ENCODE measurements at places on chromosomes 2 and 18.

DNA sequence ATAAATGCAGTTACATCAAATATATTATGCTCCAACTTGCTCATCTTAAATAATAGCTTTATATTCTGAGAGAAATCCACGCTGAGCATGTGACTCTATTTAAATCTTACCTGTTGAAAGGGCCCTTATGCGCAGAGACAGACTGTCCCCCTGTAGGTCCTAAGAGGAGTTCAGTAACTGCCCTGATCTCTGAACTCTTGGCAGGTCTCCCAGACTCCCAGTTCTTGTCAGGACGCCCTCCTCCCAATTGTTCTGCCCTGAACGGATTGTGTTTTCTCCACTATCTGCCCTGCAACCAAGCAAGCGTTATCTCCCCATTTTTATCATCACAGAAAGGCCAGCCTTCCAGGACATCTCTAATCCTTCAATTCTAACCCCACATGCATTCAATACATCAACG, 954.6 kb downstream of the TSN start:
- DNase-seq: no peak

GRCh38 chr2:133773854-133774653, 205.8 kb upstream of the NCKAP5 start:
- DNase-seq: peak; percentile 31

GRCh38 chr2:27049422-27050280, 1.8 kb upstream of the AGBL5 start:
- DNase-seq: peak; percentile 56

DNA sequence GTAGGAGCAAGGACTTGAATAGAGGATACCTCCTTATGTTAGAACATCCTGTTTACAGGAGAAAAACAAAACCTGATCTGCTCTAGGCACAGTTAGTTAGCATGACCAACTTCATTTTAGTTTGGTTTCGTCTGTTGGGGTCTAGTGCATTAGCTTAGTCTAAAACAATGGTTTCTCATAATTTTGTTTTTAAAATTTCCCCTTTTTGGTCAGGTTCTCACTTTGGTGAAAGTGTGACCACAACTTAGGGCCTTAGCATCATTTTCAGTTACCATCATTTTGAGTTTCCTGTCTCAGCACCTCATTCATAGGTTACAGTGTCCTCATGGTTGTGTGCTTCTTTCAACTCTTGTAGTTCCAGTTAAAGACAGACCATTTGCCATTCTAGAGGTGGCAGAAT, 1277.0 kb upstream of the SLC39A10 start:
- DNase-seq: no peak

DNA sequence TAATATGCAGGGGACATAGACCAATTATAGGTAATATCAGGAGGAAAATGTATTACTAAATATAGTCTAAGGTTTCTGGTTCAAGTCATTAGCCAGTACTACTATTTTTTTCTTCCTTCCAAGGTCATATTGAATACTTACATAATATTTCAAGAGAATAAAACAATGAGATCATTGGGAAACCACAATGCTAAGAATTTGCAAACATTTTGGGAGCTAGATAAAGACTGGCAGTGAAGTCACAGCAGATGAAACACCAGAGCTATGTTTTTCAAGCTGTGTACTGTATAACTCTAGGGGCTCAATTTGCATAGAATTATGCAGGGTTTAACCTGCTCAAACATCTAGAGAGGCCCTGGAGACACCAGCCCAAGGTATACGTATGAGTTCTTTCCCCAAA, 80.5 kb upstream of the KCNH7 start:
- no peak for DNase-seq

DNA sequence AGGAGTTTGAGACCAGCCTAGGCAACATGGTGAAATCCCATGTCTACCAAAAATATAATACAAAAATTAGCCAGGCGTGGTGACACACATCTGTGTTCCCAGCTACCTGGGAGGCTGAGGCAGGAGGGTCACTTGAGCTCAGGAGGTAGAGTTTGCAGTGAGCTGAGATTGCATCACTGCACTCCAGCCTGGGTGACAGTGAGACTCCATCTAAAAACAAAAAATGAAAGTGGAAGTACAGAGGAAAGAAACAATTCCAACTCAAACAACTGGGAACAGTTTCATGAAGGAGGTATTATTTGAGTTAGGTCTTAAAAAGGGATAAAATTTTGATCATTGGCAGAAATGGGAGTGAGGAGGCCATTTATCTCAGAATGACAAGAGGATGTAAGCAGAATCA, 6.3 kb upstream of the RAB1A start:
- no peak for DNase-seq

- no peak for DNase-seq
Measured at GRCh38 chr2:177478029-177478428, 85.5 kb downstream of the AGPS start.

- DNase-seq: no peak
Measured at GRCh38 chr2:61512768-61513398, 25.3 kb downstream of the XPO1 start.

DNA sequence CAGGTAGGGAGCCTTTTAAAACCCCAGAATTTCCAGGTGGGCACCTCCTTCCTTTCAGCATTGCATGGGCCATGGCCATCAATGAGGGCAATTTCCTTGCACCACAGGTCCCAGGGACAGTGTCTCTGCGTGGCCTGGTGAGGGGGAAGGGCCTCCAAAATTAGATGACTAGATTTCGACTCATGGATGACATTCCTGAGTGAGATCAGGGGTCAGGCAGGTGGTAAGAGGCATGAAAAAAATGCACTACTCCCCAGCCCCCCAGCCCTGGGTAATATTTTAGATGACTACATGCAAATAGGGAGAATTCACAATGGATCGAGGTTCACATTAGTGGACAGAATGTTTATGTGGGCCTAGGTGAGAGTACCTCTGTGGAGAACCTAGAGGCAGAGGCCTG, 19.0 kb upstream of the IGFBP5 start:
- DNase-seq: no peak

GRCh38 chr18:45068400-45069094, 387.9 kb downstream of the SETBP1 start:
- DNase-seq: no peak

DNA sequence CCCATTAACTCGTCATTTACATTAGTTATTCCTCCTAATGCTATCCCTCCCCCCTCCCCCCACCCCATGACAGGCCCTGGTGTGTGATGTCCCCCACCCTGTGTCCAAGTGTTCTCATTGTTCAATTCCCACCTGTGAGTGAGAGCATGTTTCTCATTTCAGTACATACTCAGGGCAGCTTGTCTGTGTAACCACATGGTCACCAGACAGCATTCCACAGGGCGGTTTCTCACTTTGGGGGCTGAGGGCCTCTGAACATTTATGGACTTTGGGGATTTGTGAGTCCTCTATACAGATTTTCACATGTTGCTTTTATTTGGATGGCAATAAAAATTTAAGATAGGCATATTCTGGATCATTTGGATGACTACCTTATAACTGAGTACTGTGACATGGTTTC, 84.0 kb downstream of the LYPD6B start:
- DNase-seq: peak; percentile 65

DNA sequence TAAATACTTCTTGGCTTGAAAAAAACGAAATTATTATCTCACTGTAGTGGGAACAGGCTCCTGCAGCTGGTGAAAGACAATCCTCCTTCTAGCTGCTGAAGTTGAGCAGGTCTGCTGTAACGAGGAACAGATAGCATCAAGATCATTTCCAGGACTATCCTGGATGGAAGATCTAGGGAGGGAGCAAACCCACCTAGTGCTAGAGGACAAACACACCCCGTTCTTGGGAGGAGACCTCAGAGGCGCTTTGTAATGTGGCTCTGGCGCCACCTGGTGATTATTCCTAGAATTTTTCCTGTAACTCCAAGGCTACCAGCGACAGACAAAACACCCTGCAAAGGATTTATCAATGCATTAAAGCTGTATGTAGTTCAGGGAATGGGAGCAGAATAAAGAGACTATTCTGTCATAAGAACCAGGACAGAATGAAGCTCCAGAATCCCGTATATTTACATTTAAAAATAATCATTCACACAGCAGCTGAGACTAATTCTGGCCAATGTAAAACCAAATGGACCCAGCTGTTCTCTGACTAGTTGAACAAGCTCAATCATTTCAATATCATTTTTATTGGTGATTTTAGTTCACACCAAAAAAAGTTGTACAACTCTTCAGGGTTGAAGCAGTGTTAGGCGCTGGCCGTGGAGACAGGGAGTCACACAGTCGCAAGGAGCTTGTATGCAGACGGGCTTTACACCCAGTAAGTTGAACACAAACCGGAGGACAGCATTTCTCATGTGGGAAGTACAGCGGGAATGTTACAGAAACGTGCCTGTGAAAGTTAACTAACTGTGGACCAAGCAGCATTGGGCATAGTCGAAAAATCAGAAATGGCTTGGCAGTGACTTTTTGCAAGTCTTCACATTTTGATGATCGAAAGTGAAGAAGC, 290.3 kb downstream of the TRIB2 start:
- DNase-seq: peak; percentile 90

- DNase-seq: peak; percentile 44
Measured at GRCh38 chr2:171706152-171706803, 19.0 kb downstream of the DYNC1I2 start.

GRCh38 chr2:37599688-37600525, 71.5 kb downstream of the CDC42EP3 start:
- DNase-seq: no peak

- DNase-seq: no peak
Measured at GRCh38 chr2:26068602-26069298, 34.9 kb downstream of the RAB10 start.

DNA sequence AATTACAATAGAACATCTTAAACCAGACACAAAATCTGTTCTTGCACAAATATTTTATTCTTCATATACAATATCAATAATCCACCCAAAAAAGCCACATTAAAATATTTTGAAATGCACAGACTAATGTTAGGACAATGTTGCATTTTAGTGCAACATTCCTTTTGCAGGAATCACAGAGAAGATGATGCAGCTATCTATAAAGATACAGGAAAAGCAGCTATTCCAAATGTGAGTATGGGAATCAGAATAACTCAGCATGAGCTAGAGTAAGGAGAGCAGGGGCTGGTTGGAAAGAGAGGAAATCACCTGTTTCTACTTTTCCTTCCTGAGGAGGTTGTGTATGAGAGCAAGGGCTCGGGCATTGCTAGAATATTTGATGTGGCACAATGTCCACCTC, 4.8 kb downstream of the C2orf66 start:
- no peak for DNase-seq

- peak; percentile 33 for DNase-seq
Measured at GRCh38 chr2:86050301-86050700, 55.4 kb downstream of the POLR1A start.

DNA sequence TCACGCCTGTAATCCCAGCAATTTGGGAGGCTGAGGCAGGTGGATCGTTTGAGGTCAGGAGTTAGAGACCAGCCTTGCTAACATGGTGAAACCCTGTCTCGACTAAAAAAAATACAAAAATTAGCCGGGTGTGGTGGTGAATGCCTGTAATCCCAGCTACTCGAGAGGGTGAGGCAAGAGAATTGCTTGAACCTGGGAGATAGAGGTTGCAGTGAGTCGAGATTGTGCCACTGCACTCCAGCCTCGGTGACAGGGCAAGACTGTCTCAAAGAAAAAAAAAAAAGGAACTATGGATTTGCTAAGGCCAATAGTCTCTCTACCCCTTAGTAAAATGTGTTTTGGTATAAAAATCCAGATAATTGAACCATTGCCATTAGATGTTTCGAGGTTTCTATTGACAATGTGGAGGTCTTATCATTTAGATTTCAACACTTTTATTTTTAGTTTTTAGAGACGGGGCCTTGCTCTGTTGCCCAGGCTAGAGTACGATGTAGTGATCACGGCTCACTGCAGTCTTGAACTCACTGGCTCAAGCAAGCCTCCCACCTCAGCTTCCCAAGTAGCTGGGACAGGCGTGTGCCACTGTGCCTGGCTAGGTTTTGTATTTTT, 1.1 kb upstream of the TXNDC2 start:
- DNase-seq: no peak

GRCh38 chr2:28668106-28668814, 83.4 kb upstream of the PPP1CB start:
- DNase-seq: no peak

- DNase-seq: no peak
Measured at GRCh38 chr2:20541651-20542050, 94.8 kb downstream of the RHOB start.

- no peak for DNase-seq
Measured at GRCh38 chr18:79902640-79903039, 48.8 kb downstream of the SLC66A2 start.

GRCh38 chr2:27489118-27489497, 435 bp downstream of the IFT172 start:
- DNase-seq: no peak

DNA sequence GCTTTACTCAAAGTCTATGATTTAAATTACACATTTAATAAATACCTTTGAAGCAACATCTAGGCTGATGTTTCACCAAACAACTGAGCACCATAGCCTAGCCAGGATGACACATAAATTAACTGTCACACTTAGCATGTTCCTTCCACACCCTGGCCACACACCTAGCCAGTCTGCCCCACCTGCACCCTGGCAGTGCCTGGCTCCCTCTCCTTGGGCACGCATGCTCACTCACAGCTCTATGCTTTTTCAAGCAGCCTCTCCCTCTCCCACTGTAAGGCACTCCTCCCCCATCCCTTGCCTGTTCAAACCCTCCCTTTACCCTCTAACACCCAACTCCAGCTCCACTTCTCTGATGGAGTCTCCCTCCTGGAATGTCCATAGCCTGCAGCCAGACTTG, 357.6 kb upstream of the KLHL29 start:
- DNase-seq: no peak

- no peak for DNase-seq
Measured at GRCh38 chr2:127347015-127347414, 40.8 kb downstream of the MAP3K2 start.

- DNase-seq: no peak
Measured at GRCh38 chr2:161059388-161059787, 100.8 kb upstream of the TANK start.

- no peak for DNase-seq
Measured at GRCh38 chr2:68244456-68244855, 7.9 kb downstream of the PPP3R1 start.

- no peak for DNase-seq
Measured at GRCh38 chr2:25078170-25079049, 36.5 kb downstream of the EFR3B start.

DNA sequence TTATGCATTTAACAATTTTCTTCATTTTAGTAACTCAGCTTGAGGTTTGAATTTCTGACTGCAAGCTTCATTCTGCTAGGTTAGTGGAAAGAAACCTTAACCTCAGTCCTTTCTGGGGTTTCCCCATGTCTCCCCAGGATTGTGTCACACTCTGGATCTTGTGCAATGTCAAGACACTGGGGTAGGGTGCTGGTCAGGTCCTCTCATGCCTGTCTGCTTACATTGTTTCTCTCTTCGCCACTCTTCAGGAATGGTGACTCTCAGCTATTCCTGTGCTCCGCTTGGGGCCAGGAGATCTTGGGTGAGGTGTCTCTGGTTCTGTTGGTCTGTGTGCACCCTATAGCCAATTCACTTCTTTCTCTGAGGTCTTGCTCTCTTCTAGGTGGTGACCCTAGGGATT, 23.9 kb downstream of the CTLA4 start:
- no peak for DNase-seq

All from lung (tissue), 17 donors.